Activated CD4-positive, alpha-beta T cell treated with anti-CD3 and anti-CD28 coated beads, Interleukin-2, amount 10 ng/mL, durations not matched to agents 7 days and 5 days (primary cell): ENCODE measurements at places on chromosomes 1 and 21. TPM values are rescaled to one million over a fixed set of nuclear protein-coding genes. Genes with fewer than 3 reads are reported as not detected.

DNA sequence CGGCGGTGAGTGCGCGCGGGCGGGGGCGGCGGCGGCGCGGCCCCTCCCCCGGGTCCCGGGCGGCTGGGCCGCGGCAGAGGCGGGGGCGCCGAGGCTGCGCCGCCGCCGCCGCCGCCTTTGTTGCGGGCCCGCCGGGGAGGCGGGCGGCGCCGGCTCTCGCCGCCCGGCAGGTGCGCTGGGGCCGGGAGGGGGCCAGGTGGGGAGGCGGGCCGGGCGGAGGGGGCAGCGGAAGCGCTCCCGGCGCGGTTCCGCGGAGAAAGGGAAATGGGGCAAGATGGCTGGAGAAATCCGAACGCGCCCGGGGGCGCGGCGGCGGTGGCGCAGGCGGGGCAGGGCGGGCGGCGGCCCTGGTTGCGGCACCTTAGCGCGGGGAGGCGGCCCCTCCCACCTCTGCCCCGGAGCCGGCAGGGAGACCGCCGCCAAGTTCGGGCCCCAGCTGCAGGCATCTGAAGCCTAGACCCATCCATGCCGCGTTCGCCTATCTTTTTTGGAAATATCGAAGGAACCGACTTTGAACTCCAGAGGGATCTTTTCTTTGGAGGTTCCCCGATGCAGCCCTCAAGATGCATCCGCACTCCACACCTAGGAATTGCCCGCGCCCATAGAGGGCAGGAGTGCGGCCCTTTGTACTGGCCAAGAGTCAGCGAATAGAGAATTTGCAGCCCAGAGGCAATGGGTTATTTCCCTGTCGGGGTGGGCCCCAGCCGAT is 479 bp downstream of the POGK start:
- peak; percentile 44 for DNase-seq
- no peaks in the 10 kb centered on the region for H3K27me3 ChIP-seq
- H3K27ac ChIP-seq: peak overlapping the region; percentile 85
- H3K4me3 ChIP-seq: peak overlapping the region; percentile 81
- H3K36me3 ChIP-seq: peaks cover 43% of the 10 kb centered on the region

- no peaks in the 10 kb centered on the region for H3K4me1 ChIP-seq
- H3K27ac ChIP-seq: no peak overlapping the region
- no peak overlapping the region for H3K4me3 ChIP-seq
- H3K27me3 ChIP-seq: no peaks in the 10 kb centered on the region
- no peak for DNase-seq
Measured at GRCh38 chr1:159751031-159751430, 29.7 kb upstream of the DUSP23 start.

The KPRP gene
- total RNA-seq: not detected

The FCRL4 gene
- not detected for total RNA-seq

- DNase-seq: no peak
- H3K36me3 ChIP-seq: peaks cover 12% of the 10 kb centered on the region
- H3K4me1 ChIP-seq: peaks cover 35% of the 10 kb centered on the region
- H3K27me3 ChIP-seq: no peaks in the 10 kb centered on the region
- no peak overlapping the region for H3K4me3 ChIP-seq
Measured at GRCh38 chr21:44847261-44848056, 26.0 kb downstream of the PTTG1IP start.

GRCh38 chr1:178323067-178323466 is 173.7 kb downstream of the CLEC20A start:
- H3K27ac ChIP-seq: no peak overlapping the region
- H3K4me3 ChIP-seq: no peak overlapping the region
- no peaks in the 10 kb centered on the region for H3K27me3 ChIP-seq

The CELSR2 gene
- 5.3 TPM for total RNA-seq

The DNAI4 gene
- 2.9 TPM for total RNA-seq

- H3K36me3 ChIP-seq: peaks cover 31% of the 10 kb centered on the region
- H3K4me3 ChIP-seq: no peak overlapping the region
- no peaks in the 10 kb centered on the region for H3K4me1 ChIP-seq
- H3K27ac ChIP-seq: no peak overlapping the region
- H3K27me3 ChIP-seq: no peaks in the 10 kb centered on the region
Measured at GRCh38 chr1:112923959-112924349, 32.0 kb downstream of the SLC16A1 start.

DNA sequence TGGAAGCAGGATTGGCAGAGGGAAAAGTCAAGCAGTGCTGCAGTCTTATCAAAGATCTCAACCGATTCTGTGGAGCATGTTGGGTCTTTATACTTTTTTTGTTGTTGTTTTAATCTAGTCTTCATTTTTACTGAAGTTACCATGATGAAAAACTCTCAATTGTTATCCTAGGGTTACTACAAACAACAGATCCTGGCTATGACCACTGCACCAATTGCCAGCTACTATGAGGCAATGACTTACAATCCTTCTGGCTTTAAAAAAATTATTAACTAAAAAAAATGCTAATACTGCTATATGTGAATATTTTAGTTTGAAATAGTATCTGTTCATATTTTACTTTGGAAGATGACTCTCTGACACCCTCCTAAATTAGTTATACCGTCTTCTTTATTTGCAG is 145.9 kb downstream of the CNIH3 start:
- H3K27ac ChIP-seq: no peak overlapping the region
- no peaks in the 10 kb centered on the region for H3K4me1 ChIP-seq
- peaks cover 7% of the 10 kb centered on the region for H3K27me3 ChIP-seq
- H3K4me3 ChIP-seq: no peak overlapping the region

The LPAR3 gene
- total RNA-seq: 1.5 TPM

GRCh38 chr1:157106813-157107189 is 7.2 kb upstream of the ETV3L start:
- H3K27me3 ChIP-seq: peaks cover 49% of the 10 kb centered on the region
- no peak overlapping the region for H3K27ac ChIP-seq

- no peaks in the 10 kb centered on the region for H3K36me3 ChIP-seq
- H3K27me3 ChIP-seq: peaks cover 11% of the 10 kb centered on the region
- DNase-seq: no peak
- no peak overlapping the region for H3K4me3 ChIP-seq
- no peak overlapping the region for H3K27ac ChIP-seq
- H3K4me1 ChIP-seq: no peaks in the 10 kb centered on the region
Measured at GRCh38 chr1:222529181-222529580, 18.7 kb downstream of the HHIPL2 start.

DNA sequence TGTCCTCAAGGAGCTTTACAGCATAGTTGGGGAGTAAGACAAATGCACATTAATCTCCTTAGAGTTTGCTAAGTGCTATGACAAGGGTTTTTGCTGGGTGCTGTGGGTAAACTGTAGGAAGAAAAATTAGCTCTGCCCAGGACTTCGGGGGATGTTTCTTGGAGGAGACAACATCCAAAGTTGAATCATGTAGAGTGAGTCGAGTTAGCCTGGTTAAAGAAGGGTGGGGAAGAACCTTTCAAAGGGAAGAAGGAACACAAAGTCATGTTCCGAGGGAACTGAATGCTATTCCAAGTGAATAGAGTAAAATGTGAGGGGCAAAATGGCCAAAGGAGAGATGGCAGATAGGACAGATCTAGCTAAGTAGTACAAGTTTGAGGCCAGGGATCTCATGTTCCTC is 17.1 kb downstream of the SPRTN start:
- no peak overlapping the region for H3K27ac ChIP-seq
- peaks cover 17% of the 10 kb centered on the region for H3K36me3 ChIP-seq
- no peak overlapping the region for H3K4me3 ChIP-seq
- no peak for DNase-seq

The KRTAP13-2 gene
- not detected for total RNA-seq

The RGS16 gene
- 2.0 TPM for total RNA-seq

DNA sequence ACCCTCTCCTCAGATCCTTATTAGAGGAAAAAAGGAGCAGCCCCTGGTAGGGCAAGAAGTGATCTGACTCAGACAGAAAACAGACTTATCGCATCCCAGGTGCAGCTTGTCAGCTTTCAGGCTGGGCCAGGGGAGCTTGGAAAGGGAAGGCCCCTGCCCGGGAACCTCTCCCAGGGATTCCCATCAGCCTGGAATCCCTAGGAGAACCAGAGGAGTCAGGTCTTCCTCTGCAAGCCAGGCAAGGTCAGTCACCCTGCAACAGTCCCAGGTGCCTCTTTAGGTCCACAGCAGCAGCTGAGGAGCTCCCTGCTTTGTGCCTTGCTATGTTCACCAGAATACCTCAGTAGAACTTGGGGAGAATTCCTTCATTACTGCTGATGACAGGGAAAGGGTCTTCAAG is 2.9 kb upstream of the PRAMEF12 start:
- no peak overlapping the region for H3K4me3 ChIP-seq
- no peaks in the 10 kb centered on the region for H3K4me1 ChIP-seq
- no peak for DNase-seq
- no peaks in the 10 kb centered on the region for H3K36me3 ChIP-seq

GRCh38 chr1:39500862-39501389 is 9.5 kb downstream of the BMP8A start:
- no peak overlapping the region for H3K4me3 ChIP-seq
- H3K27ac ChIP-seq: no peak overlapping the region
- DNase-seq: no peak
